ENCODE measurements at places on chromosomes 5 and 9. TPM values are rescaled to one million over a fixed set of nuclear protein-coding genes. Genes with fewer than 3 reads are reported as not detected.
A peak's percentile ranks its signal among the peaks of the same experiment; 100 is the strongest.

The PCDHB14 gene
- 8.7 TPM for total RNA-seq

The CYLC2 gene
- total RNA-seq, result not detected

DNA sequence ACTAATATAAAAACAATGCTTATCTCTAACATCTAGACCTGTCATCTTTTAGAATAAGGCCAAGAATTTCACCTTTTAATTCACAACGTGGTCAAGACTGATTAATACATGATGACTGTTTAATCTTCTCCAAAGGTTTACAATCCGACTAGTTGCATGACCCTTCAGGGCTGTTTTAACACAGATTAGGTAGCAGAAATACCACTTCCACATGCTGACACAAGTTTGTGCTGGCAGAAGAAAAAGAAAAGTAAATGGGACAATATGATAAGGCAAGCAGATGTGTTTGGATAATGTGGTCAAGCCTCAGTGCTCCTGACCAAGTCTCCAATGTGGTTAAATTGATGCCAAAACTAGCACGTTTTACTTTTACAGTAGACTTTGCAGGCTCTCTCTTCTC is 31.1 kb downstream of the SEMA6A start:
- no peak overlapping the region for H3K27ac ChIP-seq
- H3K4me1 ChIP-seq, result no peaks in the 10 kb centered on the region

- H3K4me3 ChIP-seq, result peak overlapping the region; percentile 53
- peaks cover 22% of the 10 kb centered on the region for H3K4me1 ChIP-seq
- H3K27me3 ChIP-seq, result no peaks in the 10 kb centered on the region
- H3K27ac ChIP-seq, result peak overlapping the region; percentile 71
- H3K36me3 ChIP-seq, result peaks cover 18% of the 10 kb centered on the region
Measured at GRCh38 chr9:2159521-2160454, 144.6 kb downstream of the SMARCA2 start.

The SLC6A18 gene
- not detected for total RNA-seq

Data from esophagus muscularis mucosa (tissue), 4 donors.